Body of pancreas (tissue), 4 donors: ENCODE measurements at places on chromosomes 3 and 15. TPM values are rescaled to one million over a fixed set of nuclear protein-coding genes. Genes with fewer than 3 reads are reported as not detected.

GRCh38 chr3:99167071-99167470, 265.6 kb upstream of the DCBLD2 start:
- DNase-seq = no peak

DNA sequence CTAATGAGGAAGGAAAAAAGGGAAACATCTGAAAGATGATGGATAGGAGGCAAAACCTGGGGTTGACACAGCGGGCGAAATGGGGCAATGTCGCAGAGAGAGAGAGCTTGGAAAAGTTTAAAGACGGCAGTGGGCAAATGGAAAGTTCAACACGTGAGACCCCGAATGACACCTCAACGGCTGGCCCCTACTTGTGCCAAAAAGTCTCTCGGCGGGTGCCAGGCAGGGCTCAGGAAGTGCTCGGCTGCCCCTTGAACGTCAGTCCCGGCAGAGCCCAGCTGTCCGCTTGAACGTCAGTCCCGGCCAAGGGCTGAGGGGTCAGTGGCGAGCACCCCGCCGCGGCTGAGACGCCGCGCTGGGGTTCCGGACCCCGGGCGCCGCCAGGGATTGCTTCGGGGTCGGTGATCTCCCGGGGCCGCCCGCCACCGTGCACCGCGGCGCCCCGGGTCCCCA, 658 bp downstream of the EOGT start:
- peak; percentile 65 for DNase-seq

DNA sequence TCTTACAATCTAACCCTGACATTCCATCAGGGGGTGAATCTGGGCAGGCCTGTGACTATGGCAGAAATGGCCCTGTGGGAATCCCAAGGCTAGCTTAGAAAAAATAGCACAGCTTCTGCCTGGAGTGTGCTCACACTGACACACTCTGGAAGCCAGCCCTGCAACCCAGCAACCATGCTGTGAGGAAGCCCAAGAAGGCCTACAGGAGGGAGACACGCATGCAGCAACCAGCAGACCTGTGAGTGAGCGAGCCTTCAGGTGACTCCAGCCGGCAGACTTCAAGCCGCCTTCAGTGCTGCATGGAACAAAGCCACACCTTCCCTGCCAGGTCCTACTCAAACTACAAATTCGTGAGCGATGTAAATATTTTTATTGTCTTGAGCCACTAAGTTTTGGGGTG, 26.1 kb downstream of the RAB6B start:
- no peak for DNase-seq

DNA sequence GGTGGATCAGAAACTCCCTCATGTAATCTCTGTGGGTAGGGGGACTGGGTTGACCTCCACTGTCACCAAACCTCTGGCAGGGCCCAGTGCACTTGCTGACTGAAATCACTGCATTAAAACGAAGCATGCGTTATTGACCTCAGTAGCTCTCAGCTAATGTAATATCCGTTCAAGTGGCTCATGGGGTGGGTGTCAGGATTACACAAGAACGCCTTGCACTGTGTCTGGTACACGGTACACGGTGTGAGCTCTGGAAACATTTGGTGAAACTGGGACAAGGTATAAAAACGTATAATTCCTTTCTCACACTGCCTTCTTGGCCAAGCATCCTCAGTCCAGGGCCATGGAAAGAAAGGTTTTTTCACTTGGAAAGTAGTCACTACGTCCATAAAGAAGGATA, 11.9 kb downstream of the LRTM1 start:
- DNase-seq = no peak

DNA sequence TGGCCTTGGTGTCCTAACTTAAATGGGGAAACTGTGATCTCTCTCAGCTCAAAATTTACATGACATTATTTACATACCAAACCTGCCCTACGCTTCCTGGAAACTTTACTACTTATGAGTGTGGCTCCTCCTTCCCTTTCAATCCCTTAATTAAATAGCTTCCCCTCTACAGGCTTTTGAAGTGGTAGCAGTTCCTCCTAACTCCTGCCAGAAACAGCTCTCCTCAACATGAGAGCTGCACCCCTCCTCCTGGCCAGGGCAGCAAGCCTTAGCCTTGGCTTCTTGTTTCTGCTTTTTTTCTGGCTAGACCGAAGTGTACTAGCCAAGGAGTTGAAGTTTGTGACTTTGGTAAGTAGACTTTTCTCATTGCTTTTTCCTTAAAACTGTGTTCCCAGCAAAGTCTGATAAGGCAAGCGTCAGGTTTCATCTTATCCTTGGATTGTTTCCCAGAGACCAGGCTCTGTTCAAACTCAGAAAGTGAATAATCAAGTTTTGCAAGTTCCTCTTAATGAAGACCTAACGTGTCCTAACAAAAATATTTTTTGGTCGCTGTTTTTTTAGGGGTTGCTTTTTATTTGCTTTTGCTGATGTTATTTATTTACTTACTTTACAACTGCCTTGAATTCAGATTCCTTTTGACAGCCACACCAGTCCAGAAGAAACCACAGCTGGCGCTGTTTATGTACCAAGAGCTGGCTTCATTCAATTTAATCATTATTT, at the start of gene ACP3:
Gene ACP3 (plus strand): TSS at position 179 of the 720 bp plus-strand sequence. CDS start 50 bp downstream, at position 229.
- peak; percentile 74 for DNase-seq

DNA sequence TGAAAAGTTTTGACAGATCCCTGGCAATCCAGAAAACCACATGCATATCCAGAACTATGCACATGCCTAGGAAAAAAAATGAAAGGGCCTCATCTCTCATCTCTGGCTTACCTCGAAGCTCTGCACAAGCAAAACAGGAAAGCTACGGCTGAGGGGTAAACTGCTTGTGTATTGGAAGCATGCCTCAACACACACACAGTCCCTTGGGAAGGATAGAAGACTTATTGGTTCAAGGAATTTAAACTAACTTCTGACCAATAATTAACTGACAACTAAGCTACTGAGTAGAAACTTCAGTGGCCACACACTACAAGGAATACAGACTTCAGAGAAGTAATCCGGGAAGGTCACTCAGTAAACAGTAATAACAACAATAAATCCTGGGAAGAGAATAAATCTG, 59.9 kb upstream of the POMGNT2 start:
- no peak for DNase-seq

DNA sequence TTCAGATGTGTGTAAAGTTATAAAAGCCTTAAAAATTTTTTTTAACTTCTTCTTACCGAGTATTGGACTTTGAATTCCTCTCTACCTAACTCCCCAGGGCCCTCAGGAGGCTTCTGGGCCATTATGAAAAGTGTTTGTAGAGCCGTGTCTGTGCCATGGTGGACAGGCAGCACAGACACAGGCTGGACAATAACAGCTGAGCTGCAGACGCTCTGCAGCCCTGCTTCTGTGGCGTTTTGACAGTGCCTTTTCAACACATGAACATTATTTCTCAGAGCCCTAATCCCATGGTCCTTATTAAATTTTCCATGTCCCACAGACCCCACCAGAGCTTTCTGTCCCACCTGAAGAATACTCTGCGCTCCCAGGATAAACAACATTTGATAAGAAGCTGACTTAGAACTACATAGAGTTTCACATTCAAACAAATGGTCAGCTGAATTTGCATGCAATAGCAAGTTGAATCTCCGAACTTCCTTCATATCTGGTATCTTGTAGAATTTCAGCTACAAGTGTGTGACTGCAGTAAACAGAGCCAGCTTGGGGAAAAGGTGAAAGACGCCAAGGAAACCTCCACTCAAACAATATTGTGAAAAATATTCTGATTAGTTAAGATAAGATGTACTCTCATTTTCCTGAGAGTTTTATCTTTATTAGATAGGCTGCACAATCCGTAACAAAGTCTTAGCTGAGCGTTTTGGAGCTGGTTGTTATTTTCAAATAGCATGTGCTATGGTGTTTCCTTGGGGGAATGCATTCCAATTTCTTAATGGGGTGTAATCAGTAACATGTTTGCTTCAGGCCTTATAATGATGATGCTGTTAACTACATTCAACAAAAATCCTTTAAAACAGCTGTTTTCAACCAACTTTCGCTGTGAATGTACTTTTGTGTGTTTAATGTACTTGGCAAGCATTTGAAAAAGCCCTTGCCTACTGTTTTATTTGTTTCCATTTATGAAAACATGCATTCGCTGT, 378.2 kb downstream of the MECOM start:
- DNase-seq = no peak

Gene NPAP1
- 0.33 TPM for total RNA-seq

- no peak for DNase-seq
Measured at GRCh38 chr15:34055868-34056595, 17.0 kb upstream of the AVEN start.

GRCh38 chr15:63178034-63178433, 11.4 kb upstream of the RAB8B start:
- DNase-seq = no peak

- DNase-seq = no peak
Measured at GRCh38 chr3:45716790-45717336, 27.7 kb downstream of the SACM1L start.

GRCh38 chr15:57992761-57993355, 72.7 kb downstream of the ALDH1A2 start:
- no peak for DNase-seq

DNA sequence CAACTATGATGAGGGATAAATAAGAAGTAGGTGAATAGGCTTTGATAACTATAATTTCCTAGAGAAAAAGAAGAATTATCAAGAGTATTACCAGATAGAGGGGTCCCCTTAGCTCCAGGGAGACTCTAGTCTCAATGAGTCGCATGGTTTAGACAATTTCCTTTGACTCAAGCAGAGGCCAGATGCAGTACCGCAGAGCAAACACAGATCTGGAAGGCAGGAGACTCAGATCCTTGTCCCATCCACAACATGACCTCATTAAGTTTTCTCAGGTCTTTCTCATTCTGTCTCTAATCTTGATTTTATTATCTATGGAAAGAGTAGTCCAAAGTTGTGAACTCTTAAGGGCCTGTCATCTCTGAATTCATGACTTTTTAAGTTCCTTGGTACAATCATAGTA, 987.9 kb downstream of the NTRK3 start:
- no peak for DNase-seq

GRCh38 chr15:42149493-42150218, 6.8 kb downstream of the PLA2G4F start:
- DNase-seq = no peak

Gene IRAK2
- 0.99 TPM for total RNA-seq

DNA sequence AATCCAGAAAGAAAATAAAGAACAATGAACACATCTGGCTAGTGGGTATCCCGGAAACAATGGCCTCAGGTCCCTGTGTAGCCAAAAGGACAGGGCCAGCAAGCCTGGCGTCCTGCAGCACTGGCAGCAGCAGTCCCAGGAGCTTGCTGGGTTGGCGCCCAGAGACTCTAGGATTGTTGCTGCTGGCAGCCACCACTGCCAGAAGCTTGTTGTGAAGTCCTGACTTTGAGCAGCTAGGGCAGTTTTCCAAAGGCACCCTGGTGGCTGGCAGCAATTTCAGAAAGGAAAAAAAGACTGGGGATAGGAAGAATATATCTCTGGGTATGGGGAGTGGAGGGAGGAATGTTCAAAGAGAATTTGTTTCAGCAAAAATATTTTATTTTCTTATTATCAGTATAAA, 11.3 kb downstream of the SHQ1 start:
- DNase-seq = peak; percentile 93

Gene SFMBT1
- 17.6 TPM for total RNA-seq

DNA sequence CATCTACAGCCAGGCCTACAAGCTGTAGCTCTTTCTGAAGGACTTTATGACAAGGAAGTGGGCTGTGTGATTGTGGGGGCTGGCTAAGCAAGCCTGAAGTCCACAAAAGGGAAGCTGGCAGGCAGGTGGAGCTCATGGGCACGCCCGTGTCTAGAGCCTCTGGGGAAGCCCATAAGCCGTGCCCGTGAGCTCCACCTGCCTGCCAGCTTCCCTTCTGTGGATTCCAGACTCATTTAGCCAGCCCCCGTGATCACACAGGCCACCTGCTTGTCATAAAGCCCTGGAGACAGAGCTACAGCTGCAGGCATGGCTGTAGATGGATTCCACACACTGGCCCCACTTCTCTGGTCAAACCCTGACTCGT, 15.2 kb downstream of the EFCC1 start:
- DNase-seq = no peak
